KBM-7 (cell line): ENCODE measurements at places on chromosomes 2 and 18.

- DNase-seq, result peak; percentile 41
Measured at GRCh38 chr18:8615397-8616027, 6.3 kb downstream of the RAB12 start.

DNA sequence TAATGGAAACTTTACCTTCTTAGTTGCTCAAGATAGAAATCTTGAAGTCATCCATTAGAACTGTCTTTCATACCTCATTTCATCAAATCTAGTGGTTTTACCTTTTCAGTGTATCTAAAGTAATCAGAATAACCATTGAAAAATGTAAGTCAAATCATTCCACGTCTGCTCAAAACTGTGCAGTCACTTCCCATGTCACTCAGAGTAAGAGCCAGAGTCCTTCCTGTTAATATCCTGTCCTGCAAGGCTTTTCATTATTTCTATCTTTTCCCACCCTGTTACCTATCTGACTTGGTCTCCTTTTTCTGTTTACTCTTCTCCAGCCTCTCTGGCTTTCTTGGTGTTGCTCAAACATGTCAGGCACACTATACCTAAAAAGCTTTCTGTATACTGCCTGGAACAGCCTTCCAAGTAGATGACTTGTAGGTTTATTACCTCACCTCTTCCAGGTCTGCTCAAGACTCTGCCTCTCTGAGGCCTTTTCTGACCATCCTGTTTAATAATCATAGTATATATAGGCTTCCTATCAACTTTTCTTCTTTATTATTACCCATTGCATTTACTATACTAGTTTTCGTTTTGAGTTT is 3.4 kb downstream of the C2orf69 start:
- DNase-seq, result no peak

GRCh38 chr2:54469484-54470053 is 13.4 kb downstream of the SPTBN1 start:
- DNase-seq, result peak; percentile 27

DNA sequence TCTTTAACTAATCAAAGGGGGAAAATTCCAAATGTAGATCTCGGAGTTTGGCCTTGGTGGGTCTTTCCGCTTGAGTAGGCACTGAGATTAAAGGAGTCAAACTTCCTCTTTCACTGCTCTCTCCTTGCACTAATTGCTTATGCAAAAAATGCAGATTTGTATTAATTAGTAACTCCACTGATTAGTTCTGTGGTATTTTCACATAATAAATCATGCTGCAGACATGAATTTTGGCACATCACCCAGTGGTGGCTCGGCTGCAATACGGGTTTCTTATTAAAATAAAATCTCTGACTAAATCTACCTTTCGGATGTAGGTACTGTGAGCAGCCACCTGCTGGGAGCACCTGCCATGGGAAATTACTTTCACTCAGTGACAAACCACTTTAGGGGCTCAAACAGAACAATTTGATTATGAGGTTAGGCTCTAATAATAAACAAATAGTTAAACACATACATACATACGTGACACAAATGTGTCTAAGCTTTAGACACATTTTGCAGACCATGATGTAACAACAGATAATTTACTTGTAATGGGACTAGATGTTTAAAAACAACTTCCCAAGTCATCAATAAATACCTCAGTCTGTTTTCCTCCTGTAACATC is 6.4 kb upstream of the NEUROD1 start:
- DNase-seq, result peak; percentile 13

DNA sequence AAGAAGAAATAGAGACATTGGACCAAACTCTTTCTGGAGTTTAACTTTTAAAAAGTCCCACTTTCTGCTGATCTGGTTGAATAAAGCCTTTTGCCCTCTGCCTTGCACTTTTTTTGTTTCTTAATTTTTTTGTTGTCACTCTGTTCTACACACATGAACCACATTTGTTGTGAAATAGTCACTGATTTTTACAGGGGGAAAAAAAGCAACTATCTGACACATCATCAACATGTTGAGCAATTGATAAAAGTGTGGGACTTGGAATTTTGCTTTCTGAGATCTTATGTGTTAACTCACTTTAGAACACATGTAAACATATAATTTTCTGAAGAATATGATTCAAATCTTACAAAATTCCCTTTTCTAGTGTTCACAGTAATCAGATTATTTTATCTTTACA is 414.8 kb upstream of the FIGN start:
- no peak for DNase-seq

DNA sequence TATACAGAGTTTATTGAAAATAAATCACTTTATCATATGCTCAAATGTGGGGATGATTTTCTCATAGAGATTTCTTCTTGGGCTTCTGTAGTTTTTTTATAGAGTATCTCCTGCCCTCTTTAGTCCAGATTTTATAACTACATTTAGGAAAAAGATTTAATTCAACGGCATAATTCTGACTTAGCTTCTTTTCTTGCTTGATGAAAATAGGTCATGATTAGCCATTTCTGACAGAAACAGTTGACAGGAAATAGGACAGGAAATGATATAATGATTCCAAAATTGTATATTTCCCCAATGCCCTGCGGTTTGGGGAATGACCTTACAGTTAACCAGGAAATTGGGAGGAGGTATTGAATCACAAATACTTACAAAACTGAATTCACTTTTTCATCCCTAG is 1531.9 kb upstream of the ACVR2A start:
- DNase-seq, result peak; percentile 28

DNA sequence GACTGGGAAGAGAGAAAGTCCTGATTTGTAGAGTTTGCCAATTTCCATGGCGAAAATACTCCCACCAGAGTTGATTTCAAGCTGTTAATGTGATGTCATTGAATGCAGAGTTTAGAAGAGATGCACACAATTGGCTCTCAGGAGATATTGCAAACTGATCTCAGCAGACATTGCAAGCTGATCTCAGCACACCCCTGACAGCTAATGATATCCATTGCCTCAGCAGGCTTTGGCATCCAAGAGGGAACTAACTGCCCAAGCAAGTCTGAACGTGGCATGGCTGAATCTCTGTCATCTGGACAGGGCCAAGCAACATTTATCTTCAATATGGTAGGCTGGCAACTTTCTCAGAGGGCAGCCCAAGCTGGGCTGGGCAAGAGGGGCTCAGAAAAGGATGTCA is 78.4 kb upstream of the CYP1B1 start:
- no peak for DNase-seq

DNA sequence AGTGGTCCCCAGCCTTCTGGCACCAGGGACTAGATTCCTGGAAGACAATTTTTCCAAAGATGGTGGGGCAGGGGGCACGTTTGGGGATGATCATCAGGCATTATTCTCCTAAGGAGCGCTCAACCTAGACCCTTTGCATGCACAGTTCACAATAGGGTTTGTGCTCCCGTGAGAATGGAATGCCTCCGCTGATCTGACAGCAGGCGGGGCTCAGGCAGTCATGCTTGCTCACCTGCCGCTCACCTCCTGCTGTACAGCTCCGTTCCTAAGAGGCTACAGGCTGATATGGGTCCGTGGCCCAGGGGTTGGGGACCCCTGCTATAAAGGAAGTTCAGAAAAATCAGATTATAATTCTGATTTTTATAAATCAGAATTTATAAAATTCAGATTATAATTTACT is 22.3 kb upstream of the TYMS start:
- no peak for DNase-seq
